ENCODE measurements at places on chromosomes 12 and 14.

DNA sequence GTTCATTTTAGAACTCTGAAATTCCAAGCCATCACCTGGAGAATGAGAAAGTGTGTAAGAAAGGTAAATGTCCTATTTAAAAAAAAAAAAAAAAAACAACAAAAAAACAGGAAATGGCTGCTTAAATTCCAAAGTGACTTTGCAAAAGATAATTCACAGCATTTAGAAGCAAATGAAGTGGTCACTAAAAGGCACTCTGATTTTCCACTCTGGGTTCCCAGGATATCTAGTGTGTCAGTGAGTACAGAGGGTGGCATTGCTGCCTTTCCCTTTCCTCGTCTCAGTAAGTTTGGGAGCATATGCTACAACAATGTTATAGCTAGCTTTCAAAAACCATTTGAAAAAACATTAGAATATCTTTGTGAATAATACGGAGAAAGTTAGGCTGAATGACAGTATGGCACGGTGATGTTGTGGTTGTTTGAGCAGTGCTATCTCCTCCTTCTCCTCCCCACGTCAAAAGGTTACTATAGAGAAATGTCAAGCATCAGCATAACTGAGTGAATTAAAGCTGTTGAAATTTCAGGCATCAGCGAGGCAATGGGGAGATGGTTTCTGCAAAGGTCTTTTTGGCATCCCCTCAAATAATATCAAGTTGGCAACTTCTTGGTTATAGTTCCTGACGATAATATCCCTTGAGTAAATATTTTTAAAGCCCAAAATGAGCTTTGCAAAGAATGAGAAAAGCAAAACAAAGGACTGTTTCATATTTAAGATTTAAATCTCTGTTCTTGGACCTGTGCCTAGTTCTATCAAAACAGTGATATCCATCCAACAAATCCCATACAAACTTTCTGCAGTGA, 164.5 kb upstream of the E2F7 start:
- no peak for DNase-seq

- no peak for DNase-seq
Observed at GRCh38 chr12:85996280-85996679, 122.2 kb downstream of the NTS start.

- DNase-seq = no peak
Observed at GRCh38 chr12:116990329-116990728, 79.6 kb downstream of the FBXW8 start.

DNA sequence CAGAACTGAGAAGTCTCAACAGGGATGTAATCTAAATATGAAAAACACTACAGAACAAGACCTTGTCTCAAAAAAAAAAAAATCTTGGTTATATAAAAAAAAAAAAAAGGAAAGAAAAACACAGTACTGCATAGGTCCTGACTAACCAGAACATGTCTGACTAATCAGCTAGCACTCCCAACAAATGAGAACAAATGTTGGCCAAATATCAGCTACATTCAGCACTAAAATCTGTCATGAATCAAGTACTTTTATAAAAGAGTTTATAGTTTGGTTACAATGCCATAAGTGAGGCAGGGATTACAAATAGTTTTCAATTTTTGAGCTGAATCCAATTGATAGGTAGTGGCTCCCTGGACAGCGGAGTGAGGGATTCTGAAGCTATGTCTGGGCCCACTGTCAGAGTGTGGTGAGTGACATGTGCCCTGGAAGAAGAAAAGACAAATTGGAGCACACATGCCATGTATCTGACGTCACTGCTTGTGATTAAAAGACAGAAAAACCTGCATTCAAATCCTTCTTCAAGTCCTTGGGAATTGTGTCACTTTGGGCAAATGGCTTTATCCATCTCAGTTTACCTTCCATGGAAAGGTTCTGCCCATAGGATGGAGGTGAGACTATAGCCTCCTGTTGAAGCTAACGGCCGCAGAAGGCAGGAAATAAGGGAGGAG, 5.6 kb upstream of the FAM234B start:
- DNase-seq = no peak

DNA sequence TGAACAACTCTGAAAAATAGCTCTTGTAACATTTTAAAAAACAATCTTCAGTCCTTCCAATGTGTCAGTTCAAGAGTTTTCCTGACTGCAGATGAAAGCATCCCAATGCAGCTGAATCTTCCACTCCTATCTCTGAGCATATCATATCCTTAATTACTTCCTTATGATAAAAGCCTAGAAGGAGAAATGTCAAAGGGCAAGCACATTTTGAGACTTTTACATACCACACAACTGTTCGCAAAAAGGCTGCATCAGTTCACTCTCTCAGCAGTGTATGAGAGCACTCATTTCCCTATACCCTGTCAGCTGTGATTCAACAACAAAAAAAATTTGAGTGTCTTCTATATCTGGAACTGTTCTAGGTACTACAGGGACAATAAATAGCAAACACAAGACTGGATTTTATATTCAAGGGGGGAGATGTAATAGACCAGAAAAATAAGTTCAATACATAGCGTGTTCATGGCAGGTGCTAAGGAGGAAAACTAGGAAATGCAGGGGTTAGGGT, 66.1 kb downstream of the ACADS start:
- DNase-seq = no peak

- no peak for DNase-seq
Observed at GRCh38 chr12:116876151-116876869, 4.9 kb downstream of the HRK start.

GRCh38 chr12:77372026-77372425, 306.7 kb upstream of the E2F7 start:
- DNase-seq = no peak

- DNase-seq = no peak
Observed at GRCh38 chr12:59370933-59371332, 224.9 kb upstream of the SLC16A7 start.

GRCh38 chr14:28467611-28468010, 299.0 kb upstream of the FOXG1 start:
- no peak for DNase-seq

- no peak for DNase-seq
Observed at GRCh38 chr12:44555454-44555853, 320.7 kb downstream of the NELL2 start.

DNA sequence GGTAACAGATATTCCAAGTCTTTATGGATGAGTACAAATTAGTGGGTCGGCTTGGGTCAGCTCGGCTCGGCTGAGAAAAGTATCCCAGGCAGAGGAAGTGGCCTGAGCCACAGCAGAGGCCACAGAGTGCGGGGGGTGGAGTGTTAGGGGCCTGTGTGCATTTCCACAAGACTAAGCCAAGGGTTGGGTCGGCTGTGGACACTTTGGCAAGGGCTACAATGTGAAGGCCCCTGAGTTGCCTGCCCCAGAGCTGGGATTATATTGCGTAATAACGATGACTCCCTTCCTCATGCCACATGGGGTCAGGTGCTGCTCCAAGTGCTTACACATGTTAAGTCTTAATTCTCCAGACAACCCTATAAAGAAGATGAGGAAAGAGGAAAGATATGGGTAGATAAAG, 11.4 kb downstream of the EVL start:
- DNase-seq = no peak

- DNase-seq = no peak
Observed at GRCh38 chr12:119949145-119949544, 39.9 kb upstream of the BICDL1 start.

- DNase-seq = no peak
Observed at GRCh38 chr12:22396735-22397134, 62.2 kb upstream of the ST8SIA1 start.

DNA sequence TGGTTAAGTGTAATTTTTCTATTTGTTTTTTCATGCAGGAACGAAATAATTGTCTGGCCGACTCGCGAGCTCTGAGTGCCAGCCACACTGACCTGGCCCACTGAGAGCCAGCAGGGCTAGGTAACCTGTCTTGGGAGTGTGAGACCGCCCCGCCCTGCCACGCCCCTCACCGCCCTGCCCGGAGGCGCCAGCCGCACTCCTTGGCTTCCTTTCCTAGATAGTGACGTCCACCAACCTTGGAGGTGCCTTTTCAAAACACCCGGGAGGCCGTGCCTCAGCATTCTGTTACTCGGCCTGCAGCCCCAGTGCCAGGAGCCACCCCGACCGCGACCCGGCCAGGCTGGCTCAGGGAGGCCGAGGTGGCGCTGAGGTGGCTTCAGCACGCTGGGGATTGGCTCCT, 21.7 kb downstream of the XRCC3 start:
- DNase-seq = no peak

- no peak for DNase-seq
Observed at GRCh38 chr14:99660006-99660566, 15.2 kb downstream of the HHIPL1 start.

DNA sequence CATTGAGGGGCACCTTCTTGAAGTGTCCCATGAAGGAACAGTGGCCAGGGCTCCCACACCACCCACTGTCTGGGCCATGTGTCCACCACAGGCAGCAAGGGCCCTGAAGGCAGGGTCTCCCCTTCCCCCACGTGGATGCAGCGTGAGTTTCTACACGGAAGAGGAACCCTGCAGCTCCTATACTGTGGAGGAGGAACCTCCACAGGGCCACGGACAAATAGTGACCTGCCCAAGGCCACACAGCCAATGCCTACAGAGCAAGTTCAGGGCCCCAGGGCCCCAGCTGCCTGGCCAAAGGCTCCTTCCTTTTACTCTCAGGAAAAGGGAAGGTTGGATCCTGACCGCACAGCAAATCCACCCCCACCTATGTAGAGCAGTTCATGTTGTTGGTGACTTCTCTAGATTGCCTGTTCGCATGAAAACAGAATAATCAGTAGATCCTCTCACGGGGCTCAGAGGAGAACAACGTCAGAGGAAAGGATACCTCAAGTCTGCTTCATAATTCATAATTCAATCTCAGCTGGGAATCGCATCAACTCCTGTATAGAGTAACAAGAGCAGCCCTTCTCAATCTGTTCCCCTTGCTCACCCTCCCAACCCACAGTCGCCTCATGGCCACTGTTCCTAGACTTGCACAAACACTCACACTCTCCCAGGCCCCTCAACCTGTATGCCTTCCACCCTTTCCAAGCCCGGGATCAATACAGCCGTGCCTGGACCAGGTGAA, 11.1 kb upstream of the KRT73 start:
- no peak for DNase-seq

DNA sequence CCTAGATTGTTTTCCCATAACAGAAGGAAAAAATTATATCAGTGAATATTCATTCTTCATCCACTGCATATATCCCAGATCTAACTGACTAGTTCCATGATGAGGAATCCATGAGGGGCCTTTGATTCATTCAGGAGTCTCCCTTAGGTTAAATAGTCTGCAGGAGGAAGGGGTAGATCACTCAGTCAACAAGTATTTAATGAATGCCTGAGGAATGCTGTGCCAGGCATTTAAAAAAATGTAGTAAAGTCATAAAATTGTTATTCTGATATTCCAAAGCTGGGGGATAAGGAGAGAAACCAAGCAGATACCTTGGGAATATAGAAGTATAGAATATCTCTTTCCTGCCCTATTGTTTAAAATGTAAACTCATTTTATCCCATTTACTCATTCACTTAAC, 216.2 kb upstream of the CAND1 start:
- no peak for DNase-seq

- no peak for DNase-seq
Observed at GRCh38 chr12:56520506-56520905, 1.1 kb upstream of the RBMS2 start.

DNA sequence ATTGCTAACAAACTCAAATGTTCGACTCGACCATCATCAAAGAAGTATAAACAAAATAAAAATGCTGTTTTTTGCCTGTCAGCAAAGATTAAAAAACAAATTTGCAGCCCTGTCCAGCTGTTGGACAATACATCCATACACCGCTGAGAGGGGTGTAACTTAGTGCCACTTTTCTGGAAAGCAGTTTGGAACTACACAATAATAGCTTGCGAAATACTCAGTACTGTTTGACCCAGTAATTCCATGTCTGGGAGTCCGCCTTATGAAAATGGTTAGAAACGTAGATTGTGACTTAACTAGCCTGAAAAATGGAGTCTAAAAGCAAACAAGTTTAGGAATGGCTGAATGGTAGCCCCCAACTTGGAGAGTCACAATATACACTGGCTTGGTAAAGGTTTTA, 6.4 kb downstream of the USP30 start:
- no peak for DNase-seq
